Activated T-helper 9 cell treated with anti-CD3 and anti-CD28 coated beads, Interleukin-2, amount 50 U/mL, for 16 hours (primary cell): ENCODE measurements at places on chromosomes 16 and 17.
A peak's percentile ranks its signal among the peaks of the same experiment; 100 is the strongest.

DNA sequence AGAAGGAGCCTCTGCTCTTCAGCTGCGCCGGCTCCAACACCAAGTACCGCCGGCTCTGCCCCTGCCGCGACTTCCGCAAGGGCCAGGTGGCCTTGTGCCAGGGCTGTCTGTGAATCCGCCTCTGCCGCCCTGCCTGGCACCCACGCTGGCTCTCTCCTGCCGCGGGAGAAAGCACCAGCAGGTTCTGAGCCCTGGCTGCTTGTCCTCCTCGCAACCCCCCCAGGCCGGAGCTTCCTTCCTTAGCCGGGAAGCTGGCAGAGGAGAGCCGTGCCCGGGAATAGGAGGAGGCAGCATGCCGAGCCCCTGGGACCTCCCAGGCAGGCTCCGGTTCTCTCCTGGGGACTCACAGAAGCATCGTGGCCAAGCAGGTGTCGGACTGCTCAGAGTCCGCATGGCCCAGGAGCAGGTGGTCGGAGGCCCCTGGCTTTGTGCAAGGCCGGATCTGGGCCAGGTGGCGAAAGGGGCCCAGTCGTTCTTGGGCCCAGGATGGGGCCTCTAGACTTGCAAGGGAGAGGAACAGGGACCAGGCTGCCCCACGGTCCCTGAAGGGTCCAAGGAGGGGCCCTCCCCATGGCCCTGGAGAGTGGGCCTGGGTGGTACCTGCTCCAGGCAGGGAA is 80.6 kb downstream of the MGAT5B start:
- DNase-seq = no peak

DNA sequence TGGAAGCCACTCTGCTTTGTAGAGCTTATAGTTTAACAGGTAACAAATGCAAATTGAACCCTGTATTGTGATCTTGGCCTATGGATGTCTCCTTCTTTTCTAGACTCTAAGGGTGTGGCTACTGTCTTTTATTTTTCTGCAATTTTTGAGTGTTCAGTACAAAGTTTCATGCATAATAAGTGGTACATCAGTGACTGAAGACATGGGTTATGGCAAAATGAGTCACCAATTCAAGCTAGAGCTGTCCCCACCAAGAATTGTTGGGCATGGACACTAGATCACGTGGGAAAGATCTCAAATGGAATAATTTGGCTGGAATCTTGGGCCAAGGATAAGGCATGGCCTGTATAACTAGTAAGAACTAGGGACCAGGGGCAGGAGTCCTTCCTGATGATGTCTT is 228.4 kb upstream of the N4BP1 start:
- DNase-seq = no peak

DNA sequence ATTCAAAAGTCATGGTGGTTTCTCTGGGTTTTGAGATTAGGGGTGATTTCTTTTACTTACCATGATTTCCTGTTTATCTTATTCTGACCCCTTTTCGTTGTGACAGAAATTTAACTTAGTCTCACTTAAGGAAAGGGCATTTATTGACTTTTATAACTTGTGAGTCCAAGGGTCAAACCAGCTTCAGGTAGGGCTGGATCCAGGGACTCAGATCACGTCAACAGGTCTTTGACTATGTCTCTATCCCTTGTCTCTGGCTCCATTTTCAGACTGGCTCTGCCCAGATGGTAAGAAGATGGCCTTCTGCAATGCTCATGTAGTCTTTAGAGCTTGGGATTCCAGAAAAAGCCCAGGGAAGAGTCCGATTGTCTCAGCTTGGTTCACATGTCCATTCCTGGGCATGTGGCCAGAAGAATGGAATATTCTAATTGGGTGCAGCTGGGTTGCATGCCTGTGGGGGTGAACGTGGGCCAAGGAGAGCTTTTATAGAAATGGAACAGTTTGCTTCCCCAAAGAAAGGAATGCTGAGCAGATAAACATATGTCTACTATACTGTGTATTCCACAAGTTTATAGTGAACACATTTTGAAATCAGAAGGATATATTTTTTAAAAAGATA is 13.4 kb downstream of the USP43 start:
- no peak for DNase-seq

DNA sequence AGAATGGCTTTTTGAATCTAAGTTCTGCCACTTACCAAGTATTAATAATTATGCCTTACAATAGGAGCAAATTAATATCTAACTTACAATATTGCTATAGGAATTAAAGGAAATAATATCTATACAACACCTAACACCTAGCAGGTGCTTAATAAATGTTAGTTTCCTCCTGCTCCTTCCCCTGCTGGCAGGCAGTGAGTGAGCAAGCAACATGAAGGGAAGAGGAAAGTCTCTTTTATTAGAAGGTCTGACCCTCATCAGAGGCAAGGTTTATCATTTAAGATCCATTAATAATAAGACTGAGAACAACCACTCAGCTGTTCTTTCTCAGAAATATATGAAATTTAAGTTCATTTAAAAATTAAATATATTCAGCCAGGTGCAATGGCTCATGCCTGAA is 6.7 kb upstream of the DYNC1LI2 start:
- DNase-seq = no peak

DNA sequence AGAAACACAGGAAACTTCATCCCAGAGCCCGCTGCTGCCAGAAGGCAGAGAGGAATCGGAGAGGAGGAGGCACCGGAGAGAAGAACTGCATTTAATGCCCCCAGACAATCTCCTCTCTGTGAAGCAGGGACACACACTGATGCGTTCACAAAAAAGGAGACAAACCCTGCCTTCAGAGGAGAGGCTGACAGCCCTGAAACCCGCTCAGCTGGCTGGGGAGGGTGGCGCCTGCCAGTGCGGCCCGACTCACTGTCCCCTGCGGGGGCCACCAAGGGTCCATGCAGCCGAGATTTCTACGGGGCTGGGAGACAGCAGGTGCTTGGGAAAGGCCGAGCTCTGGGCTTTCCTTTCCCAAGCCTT is 21.9 kb upstream of the CACNG1 start:
- DNase-seq = no peak

GRCh38 chr17:1315409-1315808 is 35.9 kb downstream of the TRARG1 start:
- no peak for DNase-seq

DNA sequence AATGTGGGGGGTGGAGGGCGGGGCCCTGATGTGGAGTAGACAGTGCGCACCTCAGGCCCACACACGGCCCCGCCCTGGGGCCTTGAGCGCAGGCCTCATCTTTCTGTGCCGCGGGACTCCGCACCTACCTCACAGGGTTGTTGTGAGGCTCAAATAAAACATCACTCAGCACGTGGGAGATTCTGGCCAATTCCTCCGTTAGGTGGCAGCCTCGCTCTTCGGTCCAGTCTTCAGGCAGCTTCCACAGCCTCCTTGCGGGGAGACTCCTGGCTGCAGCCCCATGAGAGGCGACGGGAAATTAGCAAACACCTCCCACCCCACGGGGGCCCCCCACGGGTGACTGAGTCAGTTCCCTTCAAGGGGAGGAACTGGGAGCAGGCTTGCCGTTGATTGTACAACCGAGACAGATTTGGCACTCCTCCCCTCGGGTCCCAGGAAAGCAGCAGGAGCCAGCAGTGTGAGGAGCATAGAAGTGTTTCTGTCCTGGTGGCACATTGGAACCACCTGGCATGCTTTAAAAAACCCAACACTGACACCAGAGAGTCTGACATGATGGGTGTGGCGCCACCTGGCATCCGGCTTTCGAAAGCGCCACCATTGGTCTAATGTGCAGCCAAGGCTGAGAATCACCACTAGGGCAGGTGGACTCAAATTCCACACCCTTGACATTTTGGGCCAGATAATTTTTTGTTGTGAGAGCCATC is 7.6 kb downstream of the MRM1 start:
- DNase-seq = no peak

DNA sequence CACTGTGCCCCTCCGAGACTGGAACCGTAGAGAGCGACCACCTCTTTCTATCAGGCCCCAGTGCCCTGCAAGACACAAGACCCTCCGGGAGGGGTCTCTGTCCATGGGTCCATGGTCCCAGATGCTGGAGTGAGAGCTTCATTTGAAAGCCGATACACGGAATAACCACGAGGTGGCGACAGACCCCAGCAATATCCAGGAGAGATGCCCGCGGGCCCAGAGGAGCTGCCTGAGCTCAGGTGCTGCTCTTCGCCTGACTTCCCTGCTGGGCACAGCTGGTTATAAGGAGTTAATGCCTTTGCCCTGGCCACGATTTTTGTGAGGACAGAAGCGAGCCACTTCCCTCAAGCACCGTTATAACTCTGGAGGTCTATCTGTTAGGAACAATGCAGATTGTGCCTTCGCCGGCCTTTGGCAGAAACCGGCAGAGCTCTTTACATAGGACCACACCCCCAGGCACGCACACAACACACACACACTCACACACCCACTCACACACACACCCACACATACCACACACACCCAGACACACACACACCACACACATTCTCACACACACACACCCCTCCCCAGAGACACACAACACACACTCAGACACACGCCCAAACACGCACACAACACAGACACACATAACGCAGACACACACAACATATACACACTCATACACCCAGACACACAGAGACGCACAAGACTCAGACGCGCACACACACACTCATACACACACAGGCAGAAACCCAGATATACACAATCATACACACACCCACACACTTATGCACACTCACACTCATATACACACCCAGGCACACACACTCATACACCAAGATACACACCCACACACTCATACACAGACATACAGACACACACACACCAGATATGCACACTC is 436.4 kb downstream of the SOX9 start:
- DNase-seq = peak; percentile 32

GRCh38 chr16:11639925-11640899 is 28.0 kb upstream of the SNN start:
- no peak for DNase-seq

GRCh38 chr17:77443748-77444260 is 303.0 kb downstream of the SEC14L1 start:
- no peak for DNase-seq
